ENCODE measurements at places on chromosomes 6 and 20.

DNA sequence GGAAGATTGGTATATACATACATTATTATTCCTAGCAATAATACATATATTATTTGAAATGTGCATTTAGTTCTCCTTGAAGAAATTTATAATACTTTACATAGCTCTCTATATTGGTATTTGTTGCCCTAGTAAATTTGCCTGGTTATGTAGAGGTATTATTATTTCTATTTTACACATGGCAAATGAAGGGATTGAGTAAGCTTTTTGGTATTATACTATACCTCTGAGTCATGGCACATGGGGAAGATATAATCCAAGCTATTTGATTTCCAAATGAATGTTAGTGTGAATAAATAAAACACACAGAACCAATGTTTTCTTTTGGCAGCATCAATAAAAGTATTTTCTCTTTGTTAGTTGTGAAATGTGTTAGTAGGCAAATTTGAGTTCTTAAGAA, 409.6 kb upstream of the SLC35B3 start:
- no peak for DNase-seq
- no peaks in the 10 kb centered on the region for H3K27me3 ChIP-seq
- no peak overlapping the region for H3K4me3 ChIP-seq
- no peaks in the 10 kb centered on the region for H3K4me1 ChIP-seq

DNA sequence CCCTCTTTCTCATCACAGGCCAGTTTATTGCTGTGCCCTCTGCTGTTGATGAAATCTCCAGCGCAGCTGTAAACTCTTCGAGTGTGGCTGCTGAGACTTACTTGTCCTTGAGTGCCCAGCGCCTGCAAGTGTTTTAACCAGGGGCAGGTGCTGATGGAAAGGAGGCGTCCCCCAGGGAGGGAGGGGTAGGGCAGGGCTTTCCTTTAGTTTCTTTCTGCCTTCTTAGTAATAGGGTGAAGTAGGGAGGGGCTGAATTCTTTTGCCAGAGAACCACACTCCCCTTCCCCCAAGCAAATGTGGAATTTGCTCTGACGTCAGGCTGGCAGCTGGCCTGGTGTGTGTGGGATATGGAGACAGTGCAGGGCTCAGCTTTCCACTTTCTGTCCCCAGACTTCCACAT, 61.2 kb downstream of the IGF2R start:
- peaks cover 46% of the 10 kb centered on the region for H3K36me3 ChIP-seq
- no peaks in the 10 kb centered on the region for H3K27me3 ChIP-seq
- peak; percentile 18 for DNase-seq
- peaks cover 6% of the 10 kb centered on the region for H3K4me1 ChIP-seq
- H3K27ac ChIP-seq, result peak overlapping the region; percentile 6
- H3K4me3 ChIP-seq, result no peak overlapping the region

DNA sequence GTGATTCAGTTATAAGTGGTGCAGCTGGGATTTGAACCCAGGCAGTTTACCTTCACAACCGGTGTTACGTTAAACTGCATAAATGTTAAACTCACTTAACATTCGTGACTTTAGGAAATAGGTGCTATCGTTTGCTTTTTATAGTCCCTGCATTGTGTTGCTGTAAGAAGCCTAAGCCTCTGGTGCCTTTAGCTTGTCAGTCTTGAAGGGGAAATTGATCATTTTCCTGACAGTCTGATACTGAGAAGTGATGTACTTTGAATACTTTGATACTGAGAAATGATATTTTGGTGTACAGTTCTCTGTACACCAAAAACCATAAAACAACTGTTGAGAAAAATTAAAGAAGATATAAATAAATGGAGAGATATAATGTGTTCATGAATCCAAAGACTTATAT, 52.5 kb upstream of the NEDD9 start:
- H3K27me3 ChIP-seq, result no peaks in the 10 kb centered on the region
- no peaks in the 10 kb centered on the region for H3K36me3 ChIP-seq
- H3K4me3 ChIP-seq, result no peak overlapping the region
- H3K4me1 ChIP-seq, result no peaks in the 10 kb centered on the region
- H3K27ac ChIP-seq, result no peak overlapping the region

- peaks cover 3% of the 10 kb centered on the region for H3K36me3 ChIP-seq
- no peak overlapping the region for H3K4me3 ChIP-seq
- H3K27ac ChIP-seq, result no peak overlapping the region
These were observed 30.0 kb downstream of the ZNF341 start for GRCh38 chr20:33761698-33762250.

DNA sequence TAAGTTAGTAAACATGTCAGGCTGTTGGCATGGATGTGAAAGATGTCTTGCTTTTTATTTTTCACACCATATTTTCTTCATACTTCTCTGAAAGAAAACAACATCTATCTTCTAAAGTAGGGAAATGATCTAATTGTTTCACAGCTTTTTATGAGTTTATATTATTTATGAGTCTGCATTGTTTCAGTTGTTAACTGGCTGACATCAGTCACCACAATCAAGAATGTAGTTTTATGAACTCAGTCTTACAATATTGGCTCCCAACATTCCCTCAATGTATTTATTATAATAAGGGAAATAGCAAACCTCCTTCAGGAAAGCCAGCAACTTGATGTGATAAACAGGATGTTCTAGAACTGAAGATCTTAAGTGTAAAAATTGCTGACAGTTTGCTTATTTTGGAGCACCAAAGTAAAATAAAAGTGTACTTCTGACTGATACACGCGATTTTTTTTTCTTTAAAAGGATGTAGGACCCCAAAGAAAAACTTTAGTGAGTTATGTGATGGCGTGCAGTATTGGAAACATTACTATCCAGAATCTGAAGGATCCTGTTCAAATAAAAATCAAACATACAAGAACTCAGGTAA, 106.0 kb downstream of the ADGRG6 start:
- H3K27ac ChIP-seq, result no peak overlapping the region
- no peaks in the 10 kb centered on the region for H3K36me3 ChIP-seq
- H3K4me1 ChIP-seq, result no peaks in the 10 kb centered on the region
- no peak for DNase-seq

DNA sequence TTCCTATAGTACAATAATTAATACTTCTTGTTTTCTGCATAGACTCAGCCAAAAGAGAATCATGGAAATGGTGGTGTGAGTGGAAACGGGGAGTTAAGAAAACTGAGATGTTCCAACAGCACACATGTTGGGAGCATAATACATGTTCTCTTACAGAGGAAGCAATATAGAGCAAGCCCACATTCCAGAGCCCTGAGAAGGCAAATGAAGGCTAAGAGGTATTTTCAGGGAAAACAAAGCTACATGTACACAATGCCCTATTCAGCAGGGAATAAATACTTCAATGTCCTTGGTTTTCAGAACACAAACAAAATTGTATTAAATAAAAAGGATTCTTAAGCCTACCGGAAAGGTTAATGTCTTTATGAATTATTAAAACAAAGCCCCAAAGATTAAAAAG, 35.1 kb upstream of the SMIM8 start:
- peak; percentile 34 for DNase-seq
- H3K4me3 ChIP-seq, result no peak overlapping the region
- H3K36me3 ChIP-seq, result no peaks in the 10 kb centered on the region
- no peaks in the 10 kb centered on the region for H3K27me3 ChIP-seq
- no peak overlapping the region for H3K27ac ChIP-seq

GRCh38 chr20:8255945-8256632, 124.0 kb downstream of the PLCB1 start:
- no peaks in the 10 kb centered on the region for H3K27me3 ChIP-seq
- H3K4me3 ChIP-seq, result no peak overlapping the region
- H3K4me1 ChIP-seq, result no peaks in the 10 kb centered on the region
- DNase-seq, result no peak

- H3K27ac ChIP-seq, result no peak overlapping the region
- no peak overlapping the region for H3K4me3 ChIP-seq
- H3K36me3 ChIP-seq, result peaks cover 1% of the 10 kb centered on the region
- H3K4me1 ChIP-seq, result no peaks in the 10 kb centered on the region
- no peak for DNase-seq
- no peaks in the 10 kb centered on the region for H3K27me3 ChIP-seq
These were observed 6.3 kb downstream of the MAP1LC3A start for GRCh38 chr20:34564833-34565232.

DNA sequence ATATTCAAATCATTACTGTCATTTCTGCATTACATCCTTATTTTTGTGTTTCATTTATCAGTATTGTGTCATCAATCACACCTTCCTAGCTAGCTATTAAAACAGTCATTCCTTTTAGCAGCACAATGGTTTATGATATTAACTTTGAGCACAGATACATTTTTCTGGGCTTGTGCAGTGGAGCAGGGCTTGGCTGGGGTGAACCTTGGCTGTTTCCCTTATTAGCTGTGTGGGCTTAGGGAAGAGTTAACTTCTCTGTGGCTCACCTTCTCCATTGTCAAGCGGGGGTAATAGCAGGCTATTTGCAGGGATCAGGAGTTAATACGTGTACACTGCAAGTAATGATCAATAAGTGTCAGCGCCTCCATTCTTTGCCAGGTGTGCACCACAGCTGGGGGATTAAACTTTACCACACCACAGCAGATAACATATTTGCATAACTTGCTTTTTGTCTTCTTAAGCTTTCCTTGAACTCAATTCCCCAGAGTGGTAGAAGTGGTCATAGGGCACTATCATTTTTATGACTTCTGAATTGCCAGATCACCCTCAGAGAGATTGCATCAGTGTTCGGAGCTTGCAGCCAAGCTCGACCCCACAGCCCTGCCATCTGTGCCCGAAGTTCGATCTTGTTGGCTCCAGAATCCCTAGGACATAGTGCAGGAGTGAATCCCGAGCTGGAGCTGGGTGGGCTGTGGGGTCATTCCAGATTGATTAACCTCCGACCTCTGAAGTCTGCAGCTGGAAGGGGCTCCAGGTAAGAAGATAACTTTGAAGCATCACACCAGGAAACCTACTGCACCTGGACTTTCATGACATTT, 1.5 kb upstream of the PYGB start:
- peaks cover 7% of the 10 kb centered on the region for H3K4me1 ChIP-seq
- no peak overlapping the region for H3K27ac ChIP-seq
- H3K36me3 ChIP-seq, result peaks cover 3% of the 10 kb centered on the region
- DNase-seq, result no peak
- no peak overlapping the region for H3K4me3 ChIP-seq
- no peaks in the 10 kb centered on the region for H3K27me3 ChIP-seq

DNA sequence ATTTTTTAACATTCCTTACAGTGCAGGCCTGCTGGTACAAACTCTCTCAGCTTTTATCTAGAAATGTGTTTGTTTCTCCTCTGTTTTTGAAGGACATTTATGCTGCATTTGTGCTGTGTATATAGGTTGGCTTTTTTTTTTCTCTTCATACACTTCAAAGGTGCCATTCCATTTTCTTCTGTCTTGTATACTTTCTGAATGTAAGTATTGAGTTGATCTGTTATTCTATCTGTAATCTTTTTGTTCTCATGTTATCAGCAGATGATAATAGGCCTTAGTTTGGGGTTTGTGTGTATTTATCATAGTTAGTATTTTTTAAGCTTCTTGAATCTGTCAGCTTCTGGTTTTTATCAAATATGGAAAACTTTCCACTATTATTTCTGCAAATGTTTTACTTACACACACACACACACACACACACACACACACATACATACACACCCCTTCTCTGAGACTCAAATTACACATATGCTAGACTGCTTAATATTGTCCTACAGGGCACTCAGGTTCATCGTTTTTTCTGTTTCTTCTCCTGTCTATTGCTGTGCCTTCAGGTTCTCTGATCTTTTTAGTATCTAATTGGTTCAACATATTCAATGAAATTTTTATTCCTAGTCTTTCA, 74.6 kb downstream of the RPP40 start:
- peaks cover 33% of the 10 kb centered on the region for H3K4me1 ChIP-seq
- H3K27me3 ChIP-seq, result no peaks in the 10 kb centered on the region
- no peak overlapping the region for H3K27ac ChIP-seq

GRCh38 chr6:101089640-101090039, 208.5 kb upstream of the ASCC3 start:
- H3K4me3 ChIP-seq, result no peak overlapping the region
- no peaks in the 10 kb centered on the region for H3K4me1 ChIP-seq
- H3K27me3 ChIP-seq, result no peaks in the 10 kb centered on the region
- no peak for DNase-seq
- no peaks in the 10 kb centered on the region for H3K36me3 ChIP-seq

- peaks cover 7% of the 10 kb centered on the region for H3K4me1 ChIP-seq
- no peak overlapping the region for H3K4me3 ChIP-seq
- H3K36me3 ChIP-seq, result no peaks in the 10 kb centered on the region
- H3K27me3 ChIP-seq, result no peaks in the 10 kb centered on the region
- H3K27ac ChIP-seq, result no peak overlapping the region
- DNase-seq, result peak; percentile 93
These were observed 19.7 kb downstream of the HLA-DOB start for GRCh38 chr6:32796848-32797776.

- DNase-seq, result no peak
- no peaks in the 10 kb centered on the region for H3K36me3 ChIP-seq
- H3K4me1 ChIP-seq, result no peaks in the 10 kb centered on the region
- H3K27ac ChIP-seq, result no peak overlapping the region
- no peak overlapping the region for H3K4me3 ChIP-seq
These were observed 49.4 kb upstream of the MCM9 start for GRCh38 chr6:118984342-118984741.

DNA sequence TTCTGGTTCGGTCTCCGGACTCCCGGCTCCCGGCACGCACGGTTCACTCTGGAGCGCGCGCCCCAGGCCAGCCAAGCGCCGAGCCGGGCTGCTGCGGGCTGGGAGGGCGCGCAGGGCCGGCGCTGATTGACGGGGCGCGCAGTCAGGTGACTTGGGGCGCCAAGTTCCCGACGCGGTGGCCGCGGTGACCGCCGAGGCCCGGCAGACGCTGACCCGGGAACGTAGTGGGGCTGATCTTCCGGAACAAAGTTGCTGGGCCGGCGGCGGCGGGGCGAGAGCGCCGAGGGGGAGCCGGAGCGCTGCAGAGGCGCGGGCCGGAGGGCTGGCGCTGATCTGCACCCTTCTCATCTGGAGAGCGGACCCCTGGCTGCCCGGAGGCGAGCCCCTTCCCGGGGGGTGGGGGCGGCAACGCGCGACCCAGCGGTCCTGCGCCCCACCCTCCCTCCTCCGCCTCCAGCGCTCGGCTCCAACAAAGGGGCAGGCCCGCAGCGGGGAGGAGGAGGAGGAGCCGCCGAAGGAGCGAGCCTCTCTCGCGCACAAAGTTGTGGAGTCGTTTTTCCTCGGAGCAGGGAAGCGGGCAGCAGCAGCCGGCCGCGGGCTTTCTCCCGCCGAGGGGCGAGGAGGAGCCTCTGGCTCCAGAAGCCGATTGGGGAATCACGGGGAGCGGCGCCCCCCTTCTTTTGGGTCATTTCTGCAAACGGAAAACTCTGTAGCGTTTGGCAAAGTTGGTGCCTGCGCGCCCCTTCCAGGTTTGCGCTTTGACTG, at the start of gene UTRN:
UTRN (plus strand) TSS at position 553 of the 765 bp plus-strand sequence. CDS start 6,494 bp downstream, outside the sequence.
- no peaks in the 10 kb centered on the region for H3K36me3 ChIP-seq
- peak within 1 kb of the TSS; percentile 88 for H3K4me3 ChIP-seq
- no peaks in the 10 kb centered on the region for H3K4me1 ChIP-seq
- H3K27me3 ChIP-seq, result no peaks in the 10 kb centered on the region

DNA sequence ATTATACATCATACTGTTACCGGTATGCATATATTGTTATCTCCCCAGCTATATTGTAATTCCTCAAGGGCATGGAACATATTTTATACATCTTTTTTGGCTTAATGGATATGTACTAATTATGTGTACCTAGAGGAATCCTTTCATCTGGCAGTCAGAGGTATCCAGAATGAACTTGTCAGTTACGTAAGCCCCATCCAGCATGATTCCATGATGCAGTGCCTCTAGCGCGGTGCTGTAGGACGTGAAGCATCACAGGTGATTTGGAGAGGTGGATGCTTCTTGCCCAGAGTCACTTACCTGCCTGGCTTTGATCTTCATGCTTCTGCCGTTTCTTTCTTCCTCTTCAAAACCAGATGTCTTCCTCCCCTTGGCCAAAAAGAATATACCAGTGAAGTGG, 159.1 kb downstream of the UST start:
- DNase-seq, result no peak
- no peaks in the 10 kb centered on the region for H3K36me3 ChIP-seq
- H3K4me1 ChIP-seq, result no peaks in the 10 kb centered on the region
- H3K4me3 ChIP-seq, result no peak overlapping the region

GRCh38 chr6:64591676-64592036, 956.1 kb downstream of the PHF3 start:
- H3K27ac ChIP-seq, result no peak overlapping the region
- H3K4me3 ChIP-seq, result no peak overlapping the region
- DNase-seq, result no peak
- H3K36me3 ChIP-seq, result no peaks in the 10 kb centered on the region

Measured in trophoblast cell (in vitro differentiated cells and primary cell).